ENCODE measurements at places on chromosomes 2 and 18. TPM values are rescaled to one million over a fixed set of nuclear protein-coding genes. Genes with fewer than 3 reads are reported as not detected.

- no peaks in the 10 kb centered on the region for H3K36me3 ChIP-seq
- no peak overlapping the region for H3K27ac ChIP-seq
- no peak overlapping the region for H3K4me3 ChIP-seq
- DNase-seq = no peak
- no peaks in the 10 kb centered on the region for H3K27me3 ChIP-seq
Measured at GRCh38 chr2:60706021-60706420, 50.0 kb upstream of the PAPOLG start.

DNA sequence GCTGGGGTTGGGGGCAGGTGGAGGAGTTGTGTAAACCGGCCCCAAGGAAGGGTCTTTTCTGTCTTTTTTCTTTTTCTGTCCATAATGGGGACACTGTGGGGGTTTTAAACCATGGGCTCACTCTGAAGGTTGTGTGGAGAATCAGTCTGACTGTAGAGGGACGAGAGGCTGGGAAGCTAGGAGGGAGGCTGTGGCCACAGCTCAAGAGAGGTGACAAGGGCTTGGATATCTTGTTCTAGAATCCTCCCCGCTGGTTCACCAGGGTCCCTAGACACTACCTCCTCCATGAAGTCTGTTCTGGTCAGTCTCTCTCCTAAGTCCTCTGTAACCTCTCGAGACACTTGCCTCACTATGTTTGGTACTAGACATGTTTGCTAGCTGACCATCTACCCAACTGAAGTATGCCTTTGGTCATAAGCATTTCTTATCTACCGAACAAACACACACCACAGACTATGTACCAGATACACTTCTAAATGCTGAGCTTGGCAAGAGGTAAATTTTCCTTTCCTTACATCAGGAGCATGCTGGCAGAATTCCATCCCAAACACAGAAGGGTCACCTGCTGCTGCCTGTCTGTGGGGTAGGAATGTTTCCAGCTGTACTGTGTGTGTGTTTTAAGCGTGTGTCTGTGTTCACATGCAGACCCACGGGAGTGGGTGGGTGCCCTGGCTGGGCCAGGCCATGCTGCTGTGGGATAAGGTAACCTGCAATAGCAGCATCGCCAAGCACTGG lies 69.6 kb upstream of the MGAT4A start:
- peak overlapping the region; percentile 5 for H3K27ac ChIP-seq
- no peaks in the 10 kb centered on the region for H3K27me3 ChIP-seq
- no peak for DNase-seq

RIF1 gene
- total RNA-seq = 78.2 TPM

ASTL gene
- not detected for total RNA-seq

UGT1A5 gene
- total RNA-seq = not detected

GRCh38 chr2:235666213-235666781 lies 172.5 kb downstream of the AGAP1 start:
- H3K36me3 ChIP-seq = no peaks in the 10 kb centered on the region
- H3K27ac ChIP-seq = no peak overlapping the region
- DNase-seq = no peak
- H3K4me3 ChIP-seq = peak overlapping the region; percentile 45
- H3K27me3 ChIP-seq = no peaks in the 10 kb centered on the region

GRCh38 chr2:8324164-8324856 lies 357.5 kb upstream of the ID2 start:
- no peak overlapping the region for H3K4me3 ChIP-seq
- no peaks in the 10 kb centered on the region for H3K36me3 ChIP-seq
- H3K27me3 ChIP-seq = no peaks in the 10 kb centered on the region

NEB gene
- total RNA-seq = 2.8 TPM

DNA sequence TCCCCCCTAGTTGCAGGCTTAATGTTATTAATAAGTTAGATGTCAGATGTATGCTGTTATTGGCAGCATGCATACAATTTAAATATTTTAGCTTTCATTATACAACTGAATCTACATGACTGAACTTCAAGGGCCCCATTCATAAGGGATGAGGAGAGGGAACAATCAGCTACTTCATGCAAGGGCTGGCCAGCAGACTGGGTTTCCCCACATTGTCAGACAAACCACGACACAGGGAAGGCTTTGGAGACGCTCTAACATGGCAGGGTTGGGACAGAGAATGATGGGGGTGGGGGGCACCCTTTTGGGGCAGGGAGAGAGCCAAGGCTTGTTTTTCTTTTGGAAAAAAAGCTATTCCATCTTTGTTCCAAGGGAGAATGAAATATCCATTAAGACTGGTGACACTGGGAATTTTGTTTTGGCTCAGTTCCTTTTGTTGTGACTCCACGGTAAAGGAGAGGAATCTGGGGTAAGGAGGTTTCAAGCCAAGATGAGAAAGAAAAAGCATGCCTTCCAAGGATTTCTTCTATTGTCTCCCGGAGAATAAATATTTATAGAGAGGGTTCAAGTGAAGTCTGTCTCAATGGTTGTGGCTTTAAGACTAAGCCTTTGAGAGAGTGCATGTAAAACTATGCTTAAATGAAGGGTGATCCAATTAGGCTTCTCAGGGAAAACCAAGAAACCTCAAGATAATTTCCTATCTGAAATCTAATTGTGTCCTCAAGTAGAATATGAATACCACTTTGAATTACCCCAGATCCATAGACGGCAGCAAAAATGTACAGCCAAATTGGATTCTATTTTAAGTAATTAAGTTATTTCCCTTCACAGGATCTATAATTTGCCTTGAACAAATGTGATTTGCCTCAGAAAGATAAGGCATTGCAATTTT lies 5.4 kb downstream of the CXCR4 start:
- DNase-seq = no peak
- no peak overlapping the region for H3K27ac ChIP-seq
- no peaks in the 10 kb centered on the region for H3K4me1 ChIP-seq
- no peaks in the 10 kb centered on the region for H3K36me3 ChIP-seq

GRCh38 chr2:212546669-212547068 lies 8.1 kb upstream of the ERBB4 start:
- H3K27me3 ChIP-seq = no peaks in the 10 kb centered on the region
- H3K27ac ChIP-seq = no peak overlapping the region

MYCN gene
- total RNA-seq = 0.32 TPM

GRCh38 chr2:33372940-33373553 lies 103.4 kb upstream of the RASGRP3 start:
- no peaks in the 10 kb centered on the region for H3K36me3 ChIP-seq
- H3K27ac ChIP-seq = no peak overlapping the region
- no peak for DNase-seq
- H3K4me1 ChIP-seq = no peaks in the 10 kb centered on the region

KCNF1 gene
- 0.66 TPM for total RNA-seq

DNA sequence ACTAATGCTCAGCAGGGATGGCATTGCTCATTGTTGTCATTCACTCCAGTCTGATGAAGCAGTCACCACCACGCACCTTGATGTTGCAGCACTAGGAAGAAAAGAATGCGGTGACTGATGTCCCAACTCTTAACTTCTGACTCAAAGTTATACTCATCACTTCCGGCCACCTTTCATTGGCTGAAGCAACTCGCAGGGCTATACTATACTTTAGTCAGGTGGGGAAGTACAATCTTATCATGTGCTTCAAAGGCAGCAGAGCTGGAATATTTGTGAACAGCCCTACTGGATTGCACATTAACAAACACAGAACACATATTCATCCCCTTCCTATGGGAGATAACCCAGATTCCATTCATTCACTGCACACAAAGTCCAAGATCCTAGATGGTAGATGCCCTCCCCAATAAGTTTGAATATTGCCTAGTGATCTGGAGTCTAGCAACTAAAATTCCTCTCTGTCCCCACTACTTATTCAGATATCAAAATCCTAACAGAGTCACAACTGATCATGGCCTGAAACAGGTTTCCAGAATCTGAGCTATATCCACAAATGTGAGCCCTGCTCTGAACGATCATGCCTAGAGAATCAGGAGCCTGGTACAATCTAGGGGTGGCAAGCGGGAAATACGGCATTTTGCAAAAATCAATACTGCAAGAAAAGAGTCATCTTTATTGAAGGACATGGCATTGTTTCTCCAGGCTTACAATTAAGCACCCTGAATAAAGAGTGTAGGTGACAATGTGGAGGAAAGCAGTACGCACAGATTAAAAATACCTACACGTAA lies 3.4 kb upstream of the SPATS2L start:
- no peak overlapping the region for H3K4me3 ChIP-seq
- no peaks in the 10 kb centered on the region for H3K36me3 ChIP-seq
- no peak for DNase-seq
- H3K27ac ChIP-seq = no peak overlapping the region
- no peaks in the 10 kb centered on the region for H3K4me1 ChIP-seq
- H3K27me3 ChIP-seq = no peaks in the 10 kb centered on the region

DNA sequence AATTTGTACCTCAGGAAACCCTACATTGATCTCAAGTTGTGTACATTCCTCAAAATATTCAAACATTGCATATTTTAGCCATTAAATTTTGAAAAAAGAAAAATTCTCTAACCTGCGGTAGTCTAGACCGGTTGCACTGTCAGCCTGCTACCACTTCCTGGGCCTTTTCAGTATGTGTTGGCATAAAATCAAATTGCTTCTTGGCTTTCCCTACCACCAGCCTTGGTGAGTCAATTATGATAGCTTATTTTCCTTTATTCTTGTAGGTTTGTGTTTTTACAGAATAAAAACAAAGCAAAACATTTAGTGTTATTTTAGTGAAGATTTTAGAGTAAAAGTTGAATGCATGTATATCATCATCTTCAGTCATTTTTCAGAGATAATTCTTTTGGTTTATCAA lies 61.2 kb downstream of the FAM171B start:
- H3K27ac ChIP-seq = no peak overlapping the region
- DNase-seq = no peak
- no peaks in the 10 kb centered on the region for H3K36me3 ChIP-seq
- H3K4me1 ChIP-seq = no peaks in the 10 kb centered on the region

DNA sequence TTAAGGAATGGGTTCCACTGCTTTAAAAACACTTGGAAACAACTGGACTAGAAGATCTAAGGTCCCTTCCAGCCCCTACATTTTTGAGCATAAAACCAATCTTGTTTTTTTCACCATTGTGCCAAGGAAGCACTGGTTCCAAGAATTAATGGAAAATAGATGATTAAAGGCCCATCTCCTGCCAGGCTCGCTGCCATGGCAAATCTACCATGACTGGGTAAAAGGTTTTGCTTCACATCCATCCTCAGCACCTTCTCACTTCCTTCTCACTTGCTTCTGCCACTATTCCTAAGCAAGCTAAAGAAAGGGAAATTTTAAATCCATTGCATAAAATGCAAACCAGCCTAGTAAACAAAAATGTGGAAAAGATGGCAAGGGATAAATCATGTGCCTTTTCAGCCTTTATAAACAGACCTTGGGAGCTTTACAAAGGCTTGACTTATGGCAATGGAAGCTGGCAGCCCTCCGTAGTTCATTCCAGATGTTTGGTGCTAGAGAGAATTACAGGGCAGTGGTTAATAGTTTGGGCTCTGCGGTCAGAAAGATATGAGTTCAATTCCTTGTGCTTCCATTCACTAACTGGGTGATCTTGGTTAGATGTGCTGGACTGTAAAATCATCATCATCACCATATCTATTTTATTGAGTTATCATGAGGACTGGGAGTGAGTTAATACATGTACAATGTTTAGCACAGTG lies 27.0 kb upstream of the ST3GAL5 start:
- no peak for DNase-seq
- H3K4me1 ChIP-seq = no peaks in the 10 kb centered on the region
- no peaks in the 10 kb centered on the region for H3K27me3 ChIP-seq
- no peaks in the 10 kb centered on the region for H3K36me3 ChIP-seq

SERPINB3 gene
- total RNA-seq = not detected

DNA sequence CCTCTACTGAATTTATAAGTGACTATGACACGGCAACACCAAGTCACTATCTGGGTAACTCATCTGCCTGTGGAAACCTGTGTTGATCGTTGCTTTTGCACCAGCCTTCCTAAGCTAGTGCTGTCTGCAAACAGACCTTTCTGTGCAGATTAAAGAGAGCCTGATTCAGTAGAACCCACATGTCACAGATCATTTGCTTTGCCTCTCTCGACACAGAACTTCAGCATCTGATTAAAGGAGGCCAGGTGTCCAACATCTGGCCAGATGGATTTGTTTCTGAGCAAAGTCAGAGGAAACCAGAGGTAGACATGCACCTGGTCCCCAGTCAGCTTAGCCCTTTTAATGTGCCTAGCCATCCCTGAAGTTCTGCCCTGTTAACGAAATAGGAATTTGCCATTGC lies 15.0 kb upstream of the TTR start:
- no peak for DNase-seq
- H3K36me3 ChIP-seq = no peaks in the 10 kb centered on the region
- H3K4me1 ChIP-seq = no peaks in the 10 kb centered on the region
- H3K27ac ChIP-seq = no peak overlapping the region
- no peak overlapping the region for H3K4me3 ChIP-seq
- no peaks in the 10 kb centered on the region for H3K27me3 ChIP-seq

ADRA2B gene
- 1.6 TPM for total RNA-seq

IL36G gene
- not detected for total RNA-seq

GRCh38 chr2:66523990-66524389 lies 89.1 kb downstream of the MEIS1 start:
- no peaks in the 10 kb centered on the region for H3K4me1 ChIP-seq
- no peaks in the 10 kb centered on the region for H3K27me3 ChIP-seq
- no peaks in the 10 kb centered on the region for H3K36me3 ChIP-seq
- no peak overlapping the region for H3K27ac ChIP-seq

DYNAP gene
- total RNA-seq = not detected

SLC40A1 gene
- total RNA-seq = 162 TPM

GDF7 gene
- under 0.01 TPM for total RNA-seq

HS1BP3 gene
- total RNA-seq = 31.8 TPM

DNA sequence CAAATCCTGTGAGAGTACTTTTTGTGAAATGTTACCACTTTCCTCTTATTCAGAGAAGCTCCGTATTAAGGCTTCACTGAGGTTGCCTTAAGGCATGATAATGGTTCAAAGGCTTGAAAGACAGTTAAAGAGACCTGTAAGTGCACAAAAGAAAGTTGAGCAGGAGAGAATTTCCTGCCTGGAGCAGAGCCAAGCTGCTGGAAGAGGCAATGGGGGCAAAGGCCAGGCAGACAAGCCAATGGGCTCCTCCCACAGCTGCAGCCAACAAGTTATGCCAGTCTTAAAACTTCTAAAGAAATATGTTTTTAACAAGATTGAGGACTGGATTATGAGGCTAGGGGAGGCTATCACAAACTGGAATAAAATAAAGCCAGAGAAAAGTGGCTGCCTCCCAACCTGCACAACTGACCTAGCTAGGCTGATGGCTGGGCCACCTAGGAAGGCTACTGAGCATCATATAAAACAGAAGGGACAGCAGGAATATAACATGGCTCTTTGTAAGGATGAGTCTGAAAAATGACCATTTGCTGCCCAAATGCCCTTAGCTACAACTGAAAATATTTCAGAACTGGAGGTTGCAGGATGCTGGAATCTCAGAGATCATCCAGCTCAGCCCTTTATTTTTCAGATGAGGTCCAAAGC lies 2.1 kb downstream of the IL1B start:
- H3K36me3 ChIP-seq = no peaks in the 10 kb centered on the region
- H3K27me3 ChIP-seq = peaks cover under 1% of the 10 kb centered on the region
- H3K4me3 ChIP-seq = no peak overlapping the region
- no peak overlapping the region for H3K27ac ChIP-seq

DNA sequence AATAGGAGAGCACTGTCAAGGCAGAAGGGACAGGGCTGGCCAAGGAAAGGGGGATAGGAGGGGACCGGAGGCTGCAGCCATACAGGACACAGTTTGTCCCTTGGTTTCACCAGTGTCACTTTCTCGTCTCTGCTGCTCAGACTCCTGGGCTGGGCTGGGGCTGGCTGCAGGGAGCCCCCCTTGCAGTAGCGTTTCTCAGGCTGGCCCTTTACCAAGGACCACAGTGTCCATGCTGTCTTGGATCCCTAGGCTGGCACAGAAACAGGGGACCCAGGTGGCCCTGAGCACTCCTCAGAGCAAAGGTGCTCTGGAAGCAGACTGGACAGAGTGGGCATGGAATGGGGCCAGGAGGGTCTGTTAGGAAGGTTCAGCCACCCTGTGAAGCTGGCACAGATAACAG lies 34.8 kb downstream of the ATOH8 start:
- H3K36me3 ChIP-seq = no peaks in the 10 kb centered on the region
- no peak overlapping the region for H3K4me3 ChIP-seq
- no peaks in the 10 kb centered on the region for H3K4me1 ChIP-seq
- H3K27ac ChIP-seq = no peak overlapping the region

Measured in breast epithelium (tissue), 4 donors.